ENCODE measurements at places on chromosomes 12 and 14.

GRCh38 chr14:99777951-99778350 lies 15.3 kb upstream of the EML1 start:
- DNase-seq = peak; percentile 55

DNA sequence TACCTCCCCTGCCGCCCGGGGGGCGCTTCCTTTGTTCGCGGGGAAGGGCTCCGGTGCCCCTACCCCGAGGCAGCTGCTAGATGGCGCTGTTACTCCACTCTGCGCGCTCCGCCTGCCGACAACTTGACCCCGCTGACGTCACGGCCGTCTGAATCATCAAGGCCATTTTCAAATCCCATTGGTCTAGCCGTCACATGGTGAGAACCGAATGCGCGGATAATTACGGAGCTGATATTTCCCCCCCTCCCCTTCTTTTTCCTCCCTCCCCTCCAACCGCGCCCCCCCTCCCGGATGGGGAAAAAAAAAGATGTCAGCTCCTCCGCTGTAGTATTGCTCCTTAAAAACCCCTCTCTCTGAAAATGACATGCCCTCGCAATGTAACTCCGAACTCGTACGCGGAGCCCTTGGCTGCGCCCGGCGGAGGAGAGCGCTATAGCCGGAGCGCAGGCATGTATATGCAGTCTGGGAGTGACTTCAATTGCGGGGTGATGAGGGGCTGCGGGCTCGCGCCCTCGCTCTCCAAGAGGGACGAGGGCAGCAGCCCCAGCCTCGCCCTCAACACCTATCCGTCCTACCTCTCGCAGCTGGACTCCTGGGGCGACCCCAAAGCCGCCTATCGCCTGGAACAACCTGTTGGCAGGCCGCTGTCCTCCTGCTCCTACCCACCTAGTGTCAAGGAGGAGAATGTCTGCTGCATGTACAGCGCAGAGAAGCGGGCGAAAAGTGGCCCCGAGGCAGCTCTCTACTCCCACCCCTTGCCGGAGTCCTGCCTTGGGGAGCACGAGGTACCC lies at the start of gene HOXC10:
HOXC10 (plus strand) TSS at position 246 of the 791 bp plus-strand sequence; CDS start at position 360, 114 bp downstream.
- peak; percentile 93 for DNase-seq

GRCh38 chr12:56029666-56030293 lies 8.9 kb downstream of the IKZF4 start:
- DNase-seq = peak; percentile 65

DNA sequence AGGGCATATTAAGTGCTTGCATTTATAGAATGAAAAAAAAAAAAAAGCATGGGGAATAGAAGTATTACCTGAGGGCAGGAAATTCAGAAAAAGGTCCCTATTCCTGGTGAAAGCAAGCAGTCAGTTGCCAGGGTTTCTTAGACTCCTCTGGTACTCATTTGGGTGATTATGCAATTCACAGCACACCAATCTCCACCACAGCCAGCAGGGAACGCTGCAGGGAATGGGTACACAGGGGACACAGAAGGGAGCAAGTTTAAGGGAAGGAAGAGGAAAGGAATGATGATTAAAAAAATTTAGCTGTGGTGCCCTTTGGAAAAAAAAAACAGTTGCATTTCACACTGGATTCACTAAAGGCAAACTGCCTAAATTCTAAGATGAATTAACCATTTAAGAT lies 14.2 kb downstream of the BLTP3B start:
- DNase-seq = peak; percentile 58

DNA sequence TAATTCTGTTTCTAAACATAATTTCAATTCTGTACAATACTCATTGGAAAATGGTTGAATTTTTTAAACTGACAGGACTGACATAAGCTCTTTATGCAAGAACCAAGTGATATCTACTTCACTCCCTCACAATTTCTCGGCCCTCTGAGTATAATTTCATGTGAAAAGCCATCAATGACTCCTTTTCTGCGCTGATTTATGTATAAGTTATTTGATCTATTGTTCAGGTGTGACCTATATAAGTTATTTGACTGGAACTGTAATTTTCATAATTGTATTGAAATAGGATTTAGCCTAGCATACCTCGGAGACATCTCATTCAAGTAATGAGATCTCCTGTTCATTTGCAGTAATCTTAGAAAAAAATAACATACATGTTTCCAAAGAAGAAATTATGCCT lies 184.4 kb downstream of the SYT1 start:
- DNase-seq = no peak

All from fibroblast of skin of right biceps (primary cell).